Left ventricle myocardium inferior (tissue), 1 donor: ENCODE measurements at places on chromosomes 1 and 21. TPM values are rescaled to one million over a fixed set of nuclear protein-coding genes. Genes with fewer than 3 reads are reported as not detected.

DNA sequence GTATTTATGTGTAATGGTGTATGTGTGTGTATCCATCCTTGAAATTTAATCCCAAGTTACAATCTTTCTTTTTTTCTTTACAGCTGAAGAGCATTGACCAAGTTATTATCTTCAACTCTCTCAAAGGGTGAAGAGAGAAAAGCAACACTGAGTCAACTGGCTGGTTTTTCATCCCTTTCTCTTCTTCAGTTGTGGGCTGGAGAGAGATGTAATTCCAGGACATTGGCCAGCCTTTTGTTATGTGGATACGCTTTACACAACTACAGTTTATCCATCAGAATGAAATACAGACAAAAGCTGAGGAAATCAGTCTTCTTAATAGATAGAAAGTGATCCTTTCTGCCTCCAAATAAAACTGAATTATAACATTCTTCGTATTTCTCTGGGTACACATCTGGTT lies 357.0 kb upstream of the NCAM2 start:
- DNase-seq: no peak

DNA sequence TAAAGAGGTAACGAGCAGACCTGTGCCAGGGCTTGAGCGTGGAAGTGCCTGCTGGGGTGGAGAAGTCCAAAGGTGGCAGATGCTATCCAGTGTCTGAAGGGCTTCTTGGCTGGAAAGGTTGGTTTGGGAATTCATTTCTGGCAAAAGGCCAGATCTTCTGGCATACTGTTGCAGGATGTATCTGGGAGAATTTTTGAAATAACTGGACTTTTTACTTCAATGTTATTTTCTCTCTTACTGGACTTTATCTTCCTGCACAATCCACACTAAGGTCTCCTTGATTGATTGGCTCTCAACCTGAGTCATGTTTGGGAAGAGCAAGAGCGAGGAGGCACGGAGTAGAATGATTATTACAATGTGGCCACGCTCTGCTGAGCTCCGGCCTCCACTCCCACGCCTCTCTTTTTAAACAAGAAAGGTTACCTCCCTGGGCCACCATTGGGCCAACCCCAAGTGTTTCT lies 278.4 kb downstream of the TM2D1 start:
- DNase-seq: no peak

GRCh38 chr21:44729336-44730027 lies 18.1 kb upstream of the TSPEAR start:
- DNase-seq: no peak

- DNase-seq: no peak
Observed at GRCh38 chr1:221435504-221435904, 306.4 kb downstream of the DUSP10 start.

DNA sequence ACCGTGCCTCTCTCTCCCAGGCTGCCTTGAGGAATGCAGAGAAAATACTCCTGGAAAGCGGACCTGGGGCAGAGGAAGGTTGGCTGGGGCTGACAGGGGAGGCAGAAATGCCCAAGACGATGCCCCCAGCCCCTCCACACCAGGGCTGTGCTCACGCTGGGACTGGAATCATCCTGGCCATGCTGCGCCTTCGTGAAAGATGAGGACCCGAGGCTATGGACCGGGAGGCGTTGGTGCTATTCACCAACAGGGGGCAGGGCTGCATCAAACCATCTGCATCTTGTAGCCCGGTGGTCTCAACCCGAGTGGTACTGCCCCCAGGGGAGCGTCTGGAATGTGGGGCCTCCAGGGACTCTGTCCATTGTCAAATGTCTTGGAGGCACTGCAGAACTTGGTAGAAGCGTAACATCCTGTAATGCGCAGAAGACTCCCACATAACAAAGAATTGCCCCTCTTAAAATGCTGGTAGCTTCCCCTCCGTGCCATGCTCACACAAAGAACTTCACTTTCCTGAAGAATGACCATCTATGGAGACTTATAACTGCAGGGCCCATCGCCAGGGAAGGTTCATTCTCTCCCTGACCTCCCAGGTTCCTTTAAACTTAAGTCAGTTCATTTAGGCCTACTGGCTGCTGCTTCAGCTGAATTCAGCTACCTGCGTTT lies 251.2 kb downstream of the RRAGC start:
- DNase-seq: no peak

DNA sequence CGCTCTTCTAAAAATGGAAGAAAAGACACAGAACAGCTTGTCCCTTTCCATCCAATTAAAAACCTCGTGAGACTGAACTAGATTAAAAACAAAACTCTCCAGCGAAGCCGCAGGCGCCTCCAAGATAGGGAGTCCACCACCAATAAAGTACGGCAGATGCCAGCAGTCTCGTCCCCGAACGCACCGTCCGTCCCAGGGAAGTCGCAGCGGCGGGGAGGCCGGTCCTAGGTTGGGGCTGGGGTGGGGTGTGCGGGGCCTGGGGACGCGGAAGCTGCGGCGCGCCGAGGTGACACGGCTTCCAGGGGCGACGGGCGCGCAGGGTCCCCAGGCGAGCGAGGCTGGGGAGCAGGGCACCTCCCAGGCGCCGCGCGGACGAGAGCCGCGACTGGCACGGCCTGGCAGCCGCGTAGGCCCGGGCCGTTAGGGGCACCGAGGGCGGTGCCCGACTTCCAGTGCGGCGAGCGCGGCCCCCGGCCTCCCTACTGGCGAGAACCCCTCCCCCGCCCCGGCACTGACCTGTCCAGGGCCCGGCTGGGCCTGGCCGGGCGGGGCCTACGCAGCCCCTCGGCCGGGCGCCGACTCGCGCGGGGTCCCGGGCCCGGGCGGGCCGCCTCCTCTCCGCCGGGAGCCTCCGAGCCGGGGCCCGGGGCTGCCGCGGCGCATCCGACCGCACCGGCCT lies 28.3 kb upstream of the A3GALT2 start:
- peak; percentile 60 for DNase-seq

DNA sequence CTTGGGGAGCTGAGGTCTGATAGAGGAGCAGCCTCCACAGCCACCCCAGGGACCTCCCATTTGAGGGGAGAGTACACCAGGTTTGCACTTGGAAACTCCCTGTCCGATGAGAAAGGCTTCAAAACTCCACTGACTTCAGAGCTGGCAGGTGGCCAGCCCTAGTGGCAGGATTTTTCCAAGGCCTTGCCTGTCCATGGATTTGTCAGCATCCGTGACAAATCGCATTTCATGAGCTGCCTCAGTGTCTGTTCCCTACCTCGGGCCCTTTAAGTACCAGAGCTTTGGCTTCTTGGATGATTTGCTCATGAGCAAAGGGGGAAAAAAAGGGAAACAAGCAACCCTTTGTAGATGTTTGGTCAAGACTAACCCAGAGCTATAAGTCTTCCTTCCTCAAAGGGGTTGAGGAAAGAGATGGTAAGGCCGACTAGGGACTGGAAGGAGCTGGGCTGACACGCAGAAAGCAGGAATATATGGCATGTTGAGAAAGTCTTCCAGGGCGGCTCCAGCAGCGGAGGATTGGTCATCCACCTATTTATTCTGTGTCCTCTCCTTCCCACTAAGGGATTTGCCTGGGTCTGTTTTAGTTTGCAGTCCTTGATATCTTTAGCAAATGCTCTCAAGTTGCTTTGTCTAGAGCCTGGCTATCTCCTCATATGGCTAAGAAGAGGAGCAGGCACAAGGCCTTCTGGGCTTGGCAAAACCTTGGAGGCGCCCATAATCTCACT lies 2.7 kb upstream of the HSPG2 start:
- peak; percentile 89 for DNase-seq

- DNase-seq: no peak
Observed at GRCh38 chr1:210754878-210755665, 378.9 kb downstream of the KCNH1 start.

DNA sequence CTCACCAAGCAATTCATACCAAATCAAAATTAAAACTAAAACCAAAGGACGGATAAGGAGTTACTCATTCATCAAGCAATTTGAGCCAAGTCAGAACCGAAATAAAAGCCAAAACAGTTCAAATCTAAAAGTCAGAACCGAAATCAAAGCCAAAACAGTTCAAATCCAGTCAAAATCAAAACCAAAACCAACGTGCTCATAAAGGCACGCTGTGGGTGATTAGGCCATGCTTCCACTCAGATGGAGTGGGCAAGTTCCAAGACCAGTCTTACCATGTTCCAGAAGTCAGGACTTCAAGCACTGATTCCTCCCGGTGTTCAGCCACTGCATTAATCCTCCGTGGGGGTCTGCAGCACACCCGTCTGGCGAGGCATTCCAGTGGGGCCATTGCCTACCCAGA lies 409.3 kb downstream of the TGFB2 start:
- no peak for DNase-seq

DNA sequence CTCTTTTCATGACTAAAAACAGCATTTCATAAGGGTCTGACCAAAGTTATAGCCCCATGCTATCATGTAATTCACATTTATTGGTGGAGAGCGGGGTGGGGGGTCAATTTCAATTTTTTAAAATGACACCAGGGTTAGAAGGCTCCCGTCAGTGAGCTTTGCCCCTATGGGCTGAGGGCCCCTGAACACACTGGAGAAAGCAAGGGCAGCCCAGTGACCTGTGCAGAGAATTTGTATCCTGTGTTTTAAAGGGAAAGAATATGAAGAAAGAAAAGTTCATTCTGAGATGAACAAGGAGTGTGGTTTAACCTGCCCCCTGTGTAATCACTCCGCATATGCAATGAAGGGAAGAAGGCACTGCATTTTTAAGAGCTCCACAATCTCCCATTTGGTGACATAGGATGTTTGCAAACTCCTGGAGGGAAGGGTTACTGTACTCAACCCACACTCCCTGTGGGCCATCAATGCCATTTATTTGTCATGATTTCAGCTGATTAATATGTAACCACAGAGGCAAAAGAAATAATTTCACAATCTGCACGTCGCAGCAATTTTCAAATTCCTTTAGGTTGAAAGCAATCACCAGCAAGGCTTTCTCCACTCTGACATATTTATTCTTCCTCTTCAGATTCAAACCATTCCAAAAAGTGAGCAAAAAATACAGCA lies 95.6 kb downstream of the ZNF281 start:
- no peak for DNase-seq

DNA sequence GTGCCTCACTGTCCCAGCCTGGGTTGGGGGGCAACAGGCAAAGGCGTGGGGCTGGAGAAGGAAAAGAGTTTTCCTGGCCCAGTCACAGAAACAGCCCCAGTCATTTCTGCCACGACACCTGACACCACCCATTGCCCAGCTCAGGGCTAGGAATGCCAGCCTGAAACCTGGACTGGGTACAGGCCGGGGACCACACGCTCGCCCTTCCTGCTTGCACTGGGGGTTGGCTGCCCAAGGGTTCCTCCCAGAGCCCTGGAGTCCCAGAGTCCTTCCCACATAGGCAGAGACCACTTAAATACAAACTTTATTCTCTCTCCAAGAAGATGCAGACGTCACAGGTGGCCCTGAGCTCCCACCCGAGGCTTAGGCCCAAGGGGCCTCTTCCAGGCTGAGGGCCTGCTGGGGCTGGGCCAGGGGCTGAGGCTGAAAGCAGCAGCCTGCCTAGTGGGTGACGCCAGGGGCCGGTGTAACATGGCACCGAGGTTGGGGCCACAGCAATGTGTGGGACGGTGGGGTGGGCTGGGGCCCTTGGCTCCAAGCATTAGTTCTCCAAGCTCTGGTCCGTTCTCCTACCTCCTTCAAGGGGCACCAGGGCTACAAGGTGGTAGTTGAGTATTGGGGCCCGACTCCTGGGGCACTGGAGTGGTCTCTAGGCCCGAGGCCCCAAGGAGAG lies 1.6 kb downstream of the TMEM52 start:
- DNase-seq: no peak

- no peak for DNase-seq
Observed at GRCh38 chr1:53712276-53712675, 26.7 kb downstream of the GLIS1 start.

- no peak for DNase-seq
Observed at GRCh38 chr1:208509072-208509471, 264.9 kb upstream of the PLXNA2 start.

GRCh38 chr1:52877554-52877953 lies 35.0 kb downstream of the ZYG11A start:
- DNase-seq: no peak

DNA sequence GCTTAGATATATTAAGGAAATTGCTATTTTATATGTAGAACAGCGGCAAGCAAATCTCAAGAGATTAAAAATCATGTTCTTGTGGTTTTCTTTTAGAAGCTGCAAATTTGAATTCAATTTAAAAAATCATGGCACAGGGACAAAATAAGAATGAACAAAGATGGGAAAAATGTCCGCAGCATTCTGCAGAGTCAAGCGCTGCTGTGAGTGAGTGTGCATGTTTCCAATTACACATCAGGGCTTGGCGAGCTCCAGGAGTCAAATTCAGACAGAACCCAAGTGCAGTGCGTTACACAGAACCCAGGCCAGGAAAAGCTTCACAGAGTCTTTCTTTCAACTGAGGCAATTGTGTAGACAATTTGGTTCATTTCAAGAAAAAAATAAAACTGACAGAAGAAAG lies 33.3 kb upstream of the ERG start:
- DNase-seq: no peak

- peak; percentile 45 for DNase-seq
Observed at GRCh38 chr1:58885998-58886397, 102.2 kb upstream of the JUN start.

Gene BGLAP
- 0.30 TPM for total RNA-seq

Gene KRTAP13-2
- not detected for total RNA-seq

Gene PTPRU
- 15.3 TPM for total RNA-seq

Gene NPR1
- total RNA-seq: 10.4 TPM

Gene PRAMEF14
- not detected for total RNA-seq

Gene S100A16
- 38.8 TPM for total RNA-seq

Gene SRGAP2C
- 12.4 TPM for total RNA-seq

Gene FCRL2
- total RNA-seq: not detected

Gene PTPN22
- total RNA-seq: 0.44 TPM

Gene HORMAD1
- not detected for total RNA-seq

Gene NSL1
- total RNA-seq: 29.0 TPM
